Stimulated activated CD4-positive, alpha-beta T cell treated with anti-CD3 and anti-CD28 coated beads, Interleukin-12 subunit alpha, Interleukin-12 subunit beta, amount 100 ng/mL, for 48 hours (primary cell): ENCODE measurements at places on chromosomes 12 and 14.

GRCh38 chr12:56007564-56008559, 10.8 kb downstream of the SUOX start:
- DNase-seq: peak; percentile 62

- no peak for DNase-seq
Measured at GRCh38 chr12:23770202-23770938, 179.1 kb downstream of the SOX5 start.

DNA sequence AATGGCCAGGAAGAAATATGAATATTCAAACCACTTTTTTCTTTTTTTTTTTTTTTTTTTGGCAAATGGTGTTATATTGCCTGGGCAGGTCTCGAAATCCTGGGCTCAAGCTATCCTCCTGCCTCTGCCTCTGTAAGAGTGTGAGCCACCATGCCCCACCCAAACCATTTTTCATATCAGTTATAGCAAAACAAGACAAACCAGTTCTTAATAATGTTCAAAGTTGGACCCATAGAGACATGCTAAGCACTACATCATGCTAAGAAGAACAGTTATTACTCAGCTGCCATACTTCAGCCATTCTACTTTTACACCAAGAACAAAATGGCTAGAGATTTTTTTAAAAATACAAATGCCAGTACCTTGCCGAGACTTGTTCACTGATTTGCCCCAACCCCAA, 25.5 kb downstream of the EIF2S1 start:
- DNase-seq: no peak

DNA sequence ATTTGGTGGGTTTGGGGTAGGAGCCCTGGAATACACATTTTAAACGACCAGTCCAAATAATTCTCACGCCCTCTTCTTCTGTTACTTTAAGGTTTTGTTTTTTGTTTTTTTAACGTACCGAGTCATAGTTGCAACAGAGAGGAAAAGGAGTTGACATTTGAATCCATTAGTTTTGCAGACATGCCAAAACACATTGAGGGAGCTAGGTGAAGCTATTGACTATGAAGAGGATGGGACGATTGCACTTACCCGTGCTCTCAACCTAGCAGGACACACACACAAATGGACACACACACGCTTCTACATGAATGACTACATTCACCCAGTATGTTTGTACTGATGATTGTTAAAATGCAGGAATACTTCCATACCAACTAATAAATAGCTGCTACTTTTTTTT, 54.3 kb upstream of the CIT start:
- no peak for DNase-seq

DNA sequence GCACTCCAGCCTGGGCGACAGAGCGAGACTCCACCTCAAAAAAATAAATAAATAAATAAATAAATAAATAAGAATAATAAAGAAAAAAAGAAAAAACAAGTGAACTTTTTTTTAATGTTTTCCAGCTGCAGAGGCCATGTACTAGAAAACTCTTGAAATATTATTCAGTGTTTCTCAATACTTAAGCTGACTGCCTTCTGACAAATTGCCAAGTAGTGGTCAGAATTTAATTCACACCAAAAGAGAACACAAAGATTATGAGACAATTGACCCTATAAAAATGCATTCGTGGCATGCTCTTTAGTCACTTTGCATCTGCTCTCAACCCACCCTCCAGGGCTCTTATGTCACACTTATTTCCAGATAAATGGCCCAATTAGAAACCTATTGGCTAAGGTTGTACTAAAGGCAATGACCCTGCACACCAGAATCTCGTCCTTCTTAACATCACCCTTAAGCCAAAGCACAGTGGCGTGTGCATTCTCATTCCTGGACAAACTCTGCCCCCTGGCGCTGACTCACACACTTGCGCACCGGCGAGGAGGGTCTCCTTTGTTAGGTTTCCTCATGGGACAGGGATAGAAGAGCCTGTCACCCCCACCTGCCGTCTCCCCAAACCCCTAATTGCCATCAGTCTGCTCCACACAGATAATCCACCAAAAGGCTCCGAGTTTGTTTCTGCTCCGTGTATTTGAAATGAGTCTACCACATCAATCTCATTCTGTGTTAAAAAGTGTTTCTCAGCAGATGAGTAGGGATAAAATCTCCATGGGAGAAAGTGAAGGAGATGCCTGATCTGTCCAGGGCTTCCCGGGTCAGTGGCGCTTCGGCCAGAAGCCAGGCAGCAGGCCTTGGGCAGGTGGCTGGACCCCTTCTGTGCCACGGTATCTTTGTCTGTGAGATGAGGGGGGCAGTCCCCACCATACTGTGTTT, 73.1 kb upstream of the CEP83 start:
- peak; percentile 65 for DNase-seq

GRCh38 chr14:69287098-69288010, 27.4 kb downstream of the GALNT16 start:
- DNase-seq: no peak

DNA sequence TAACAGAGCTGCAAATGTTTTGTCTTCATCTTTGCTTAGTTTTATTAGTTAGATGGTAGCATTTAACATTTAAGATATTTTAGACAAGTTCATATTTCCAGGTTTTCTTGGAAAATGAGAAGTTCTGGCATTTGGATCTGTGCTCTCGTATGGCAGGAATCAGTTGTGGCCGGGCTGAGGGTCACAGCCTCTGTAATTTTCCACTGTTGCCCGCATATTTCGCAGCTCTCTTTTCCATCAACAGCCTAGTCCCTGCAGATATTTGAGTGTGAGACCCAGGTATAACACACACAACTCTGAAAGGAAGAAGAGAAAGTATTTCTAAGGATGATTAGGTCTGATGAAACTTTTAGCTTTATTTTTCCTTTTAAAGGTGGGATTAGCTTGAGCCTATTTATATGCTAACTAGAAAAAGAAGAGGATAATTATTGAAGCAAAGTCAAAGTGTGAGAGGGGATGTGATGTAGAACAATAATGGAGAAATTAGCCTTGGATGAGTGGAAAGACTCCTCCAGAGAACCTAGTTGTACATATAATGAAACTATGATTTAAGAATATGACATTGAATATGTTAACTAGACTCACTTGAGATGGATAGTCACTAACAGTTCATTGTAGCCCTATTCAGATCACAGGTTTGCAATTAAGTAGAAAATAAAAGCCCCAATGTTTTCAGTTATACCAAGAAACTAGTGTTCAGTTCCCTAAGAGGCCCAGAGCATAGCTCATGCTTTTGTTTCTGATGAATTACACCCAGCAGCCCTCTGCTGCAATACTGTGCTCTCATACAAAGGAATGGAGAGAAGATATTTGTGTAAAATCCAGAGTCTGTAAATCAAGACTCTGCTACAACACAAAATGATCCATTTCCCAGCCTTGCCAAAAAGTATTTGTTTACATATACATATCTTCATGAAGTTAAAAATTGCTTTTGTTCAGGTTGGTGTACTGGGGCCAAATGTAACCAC, 158.4 kb downstream of the C12orf50 start:
- DNase-seq: no peak

DNA sequence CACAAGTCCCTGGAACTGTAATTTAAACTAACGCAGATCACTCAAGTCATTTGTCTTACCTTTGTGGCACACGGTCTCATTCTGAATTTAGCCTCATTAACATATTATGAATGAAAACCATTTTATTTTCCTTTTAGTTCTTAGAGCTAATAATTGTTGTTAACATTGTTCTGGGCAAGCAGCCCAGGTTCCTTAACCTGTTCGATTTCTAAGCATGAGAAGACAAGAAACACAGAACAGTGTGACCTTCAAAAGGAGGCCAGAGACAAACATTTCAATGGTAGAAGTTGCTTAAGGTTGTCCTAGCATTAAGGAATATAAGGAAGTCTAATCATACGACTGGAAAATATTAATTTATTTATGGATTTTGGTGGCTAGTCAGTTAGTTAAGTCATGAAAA, 35.2 kb downstream of the PIWIL1 start:
- no peak for DNase-seq

DNA sequence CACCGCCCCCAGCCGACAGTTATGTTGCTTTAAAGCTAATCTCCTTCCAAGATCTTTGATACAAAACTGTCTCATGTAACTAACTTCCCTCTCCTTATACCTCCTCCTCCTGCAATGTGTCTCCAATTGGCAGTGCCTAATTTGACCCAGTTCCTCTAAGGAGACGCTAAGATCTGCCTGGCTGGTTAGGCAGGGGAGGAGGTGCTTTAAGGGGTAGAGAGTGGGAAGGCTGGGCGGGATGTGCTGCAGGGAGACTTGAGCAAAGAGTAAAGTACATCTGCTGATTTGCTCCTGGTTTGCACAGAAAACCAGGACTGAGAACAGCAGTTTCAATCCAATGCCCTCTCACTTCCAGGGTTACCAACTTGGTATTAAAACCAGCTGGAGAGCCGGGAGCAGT, 7.4 kb upstream of the IKZF4 start:
- no peak for DNase-seq

GRCh38 chr14:79564371-79564770, 646.9 kb downstream of the DIO2 start:
- DNase-seq: no peak

DNA sequence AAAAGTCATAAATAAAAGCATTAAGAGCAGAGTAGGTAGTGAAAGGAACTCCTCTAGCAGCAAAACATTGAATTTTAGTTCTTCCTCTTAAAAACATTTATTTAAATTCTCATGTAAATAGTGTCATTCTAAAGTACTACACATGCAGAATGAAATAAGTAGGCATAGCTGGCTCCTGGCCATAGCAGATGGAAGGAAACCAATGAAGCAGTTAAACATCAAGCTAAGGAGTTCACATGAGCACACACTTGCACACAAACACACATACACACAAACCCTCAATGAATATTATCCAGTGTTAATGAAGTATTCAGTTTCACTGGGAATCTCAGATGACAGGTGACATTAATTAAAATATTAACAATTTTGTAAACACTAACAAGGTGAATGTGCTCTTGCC, 69.3 kb downstream of the SLC35F4 start:
- no peak for DNase-seq

DNA sequence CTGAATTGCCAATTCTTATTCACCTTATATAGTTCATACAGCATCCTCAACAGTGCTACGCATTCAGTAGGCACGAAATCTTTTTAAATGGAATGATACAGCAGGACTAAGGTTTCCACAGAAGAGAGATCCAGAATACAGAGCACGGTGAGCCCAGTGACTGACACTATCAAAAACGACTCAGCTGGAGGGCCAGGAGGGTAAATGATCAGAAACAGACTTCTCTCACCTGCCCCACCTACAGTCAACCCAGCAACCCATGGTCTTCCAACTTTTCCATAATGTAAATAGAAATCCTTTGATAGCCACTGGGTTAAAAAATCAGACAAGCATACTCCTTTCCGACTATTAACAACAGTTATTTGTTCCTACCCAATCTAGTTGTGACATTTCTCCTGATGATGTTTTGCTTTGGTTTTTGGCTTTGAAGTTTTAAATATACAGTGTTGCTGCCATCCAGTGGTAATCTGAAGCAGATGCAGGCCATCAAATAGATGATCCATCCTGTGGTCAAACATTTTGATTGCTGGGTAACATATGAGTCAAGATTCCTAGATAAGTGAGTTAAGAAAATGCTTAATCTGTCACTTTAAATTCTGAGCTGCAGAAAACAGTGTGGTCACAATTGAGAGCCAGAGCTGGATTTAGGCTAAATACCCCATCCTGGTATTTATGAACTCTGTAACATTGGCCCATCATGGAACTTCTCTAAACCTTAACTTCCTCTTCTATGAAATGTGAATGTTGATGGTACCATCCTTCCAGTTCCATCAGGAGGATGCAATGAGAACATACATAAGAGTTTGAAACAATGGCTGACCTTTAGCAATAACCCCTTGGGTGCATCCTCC, 42.0 kb downstream of the GPHB5 start:
- no peak for DNase-seq

- DNase-seq: no peak
Measured at GRCh38 chr12:1469070-1469469, 125.3 kb downstream of the FBXL14 start.

- DNase-seq: no peak
Measured at GRCh38 chr12:19654650-19655376, 215.5 kb downstream of the AEBP2 start.

GRCh38 chr12:103640410-103640809, 53.3 kb downstream of the STAB2 start:
- DNase-seq: no peak

GRCh38 chr12:34601689-34602088, 579.4 kb downstream of the ALG10 start:
- DNase-seq: no peak

DNA sequence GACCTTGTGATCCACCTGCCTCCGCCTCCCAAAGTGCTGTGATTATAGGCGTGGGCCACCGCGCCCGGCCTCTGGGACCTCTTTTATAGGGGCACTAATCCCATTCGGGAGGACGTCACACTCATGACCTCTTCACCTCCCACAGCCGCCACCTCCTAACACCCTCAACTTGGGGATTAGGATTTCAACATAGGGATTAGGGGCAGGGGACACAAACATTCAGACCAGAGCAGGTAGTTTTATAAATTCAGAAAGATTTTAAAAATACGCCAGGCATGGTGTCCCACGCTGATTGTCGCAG, 49.4 kb downstream of the TPCN1 start:
- DNase-seq: no peak

DNA sequence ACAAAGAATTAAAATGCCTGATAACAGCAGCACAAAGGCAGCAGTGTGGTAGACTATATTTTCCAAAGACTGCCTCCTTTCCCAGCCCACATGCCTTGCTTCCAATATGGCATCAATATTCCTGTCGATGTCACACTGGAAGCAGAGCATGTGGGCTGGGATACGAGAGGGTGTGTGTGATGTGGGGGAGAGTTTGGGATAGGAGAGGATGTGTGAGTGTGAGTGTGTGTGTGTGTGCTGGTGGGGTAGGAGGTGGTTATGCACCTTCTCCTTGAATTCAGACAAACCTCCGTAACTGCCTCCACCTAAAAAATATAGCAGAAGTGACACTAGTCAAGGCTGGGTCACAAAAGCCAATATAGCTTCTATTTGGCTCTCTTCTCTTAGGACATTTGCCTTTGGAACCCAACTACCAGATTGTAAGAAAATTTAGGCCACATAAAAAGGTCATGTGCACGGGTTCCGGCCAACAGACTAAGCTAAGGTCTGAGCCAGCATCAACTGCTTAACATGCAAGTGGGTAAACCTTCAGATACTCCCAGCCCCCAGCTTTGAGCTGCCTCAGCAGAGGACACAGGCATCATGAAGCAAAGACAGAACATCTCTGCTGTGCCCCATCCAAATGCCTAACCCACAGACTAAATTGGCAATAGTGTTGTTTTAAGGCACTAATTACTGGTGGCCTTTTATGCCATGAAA, 29.5 kb downstream of the SPPL3 start:
- no peak for DNase-seq
